ENCODE measurements at places on chromosomes 5 and 9.

- DNase-seq: no peak
Observed at GRCh38 chr9:16561121-16561520, 309.3 kb downstream of the BNC2 start.

- DNase-seq: no peak
Observed at GRCh38 chr5:178371362-178372111, 138.9 kb upstream of the PHYKPL start.

- no peak for DNase-seq
Observed at GRCh38 chr9:93667006-93667405, 90.6 kb downstream of the PHF2 start.

DNA sequence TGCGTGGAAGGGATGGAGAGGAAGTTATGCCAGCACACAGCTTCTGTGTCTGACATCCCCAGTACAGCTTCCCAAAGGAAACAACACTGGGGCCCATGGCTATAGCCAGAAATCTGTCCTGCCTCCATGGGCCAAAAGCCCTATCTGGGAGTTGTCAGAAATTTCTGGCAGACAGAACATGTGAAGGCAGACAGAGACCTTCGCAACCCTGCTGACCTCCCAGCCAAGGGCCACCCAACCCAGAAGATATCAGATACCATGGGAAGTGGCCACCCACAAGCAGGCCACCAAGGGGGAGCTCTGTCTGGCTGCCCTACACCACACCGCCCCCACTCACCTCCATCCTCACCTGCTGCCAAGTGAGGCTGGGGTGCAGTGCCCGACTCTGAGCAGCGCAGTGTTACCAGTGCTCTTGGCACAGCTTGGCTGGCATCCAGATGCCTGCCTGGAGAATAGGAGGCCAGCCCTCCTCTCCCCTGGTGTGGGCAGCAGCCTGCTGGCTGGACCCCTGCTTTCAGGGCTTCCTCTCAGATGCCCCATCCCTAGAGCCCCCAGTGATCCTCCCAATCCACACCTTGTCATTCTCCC lies 61.6 kb upstream of the NEURL1B start:
- no peak for DNase-seq

DNA sequence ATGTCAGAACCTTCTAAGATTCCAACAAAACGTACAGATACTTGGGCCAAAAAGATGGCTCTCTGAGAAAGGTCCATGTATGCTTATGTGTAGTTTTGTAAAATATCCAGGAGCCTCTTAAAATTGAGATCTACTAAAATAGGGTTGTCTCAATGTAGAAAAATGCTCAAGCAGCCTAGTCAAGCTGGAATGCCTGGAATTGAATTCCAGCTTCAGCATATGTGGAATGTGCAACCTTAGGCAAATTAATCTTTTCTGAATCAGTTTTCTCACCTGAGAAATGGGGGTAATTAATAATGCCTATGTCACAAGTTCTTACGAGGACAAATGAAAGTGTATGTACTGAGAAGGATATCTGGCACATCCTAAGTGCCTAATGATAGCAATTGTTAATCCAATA lies 662.4 kb downstream of the DTWD2 start:
- no peak for DNase-seq

DNA sequence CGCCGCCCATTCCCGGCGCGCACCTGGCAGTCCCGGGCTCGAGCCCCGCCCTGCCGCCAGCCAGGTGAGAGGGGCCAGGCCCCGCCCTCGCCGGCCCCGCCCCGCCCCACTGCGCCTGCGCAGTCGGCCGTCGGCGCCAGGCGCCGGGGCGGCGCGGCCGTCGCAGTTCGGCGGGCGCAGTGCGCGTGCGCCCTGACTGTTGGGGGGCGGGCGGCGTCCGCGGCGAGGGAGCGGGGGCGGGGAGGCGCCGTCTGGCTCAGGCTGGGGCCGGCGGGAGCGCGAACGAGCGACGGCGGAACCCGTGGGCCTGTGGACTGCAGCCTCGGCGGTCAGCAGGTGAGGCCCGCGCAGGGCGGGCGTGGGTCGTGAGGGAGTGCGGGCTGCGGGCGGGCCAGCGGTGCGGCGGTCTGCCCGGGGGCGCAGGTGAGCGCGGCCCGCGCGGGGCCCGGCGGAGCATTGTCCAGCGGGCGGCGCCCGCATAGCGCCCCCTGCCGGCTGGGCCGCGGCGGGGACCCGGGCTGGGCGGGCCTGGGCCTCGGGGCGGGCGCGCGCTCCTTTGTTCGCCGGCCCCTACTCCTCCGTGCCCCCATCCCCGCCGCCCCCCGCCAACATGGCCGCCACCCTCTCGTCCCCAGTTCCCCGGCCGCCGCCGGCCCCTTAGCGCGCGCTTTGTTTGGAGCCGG lies at the start of gene SPIN1:
SPIN1 (plus strand) TSS at position 242 of the 683 bp plus-strand sequence. CDS start 38,096 bp downstream, outside the sequence.
- no peak for DNase-seq

DNA sequence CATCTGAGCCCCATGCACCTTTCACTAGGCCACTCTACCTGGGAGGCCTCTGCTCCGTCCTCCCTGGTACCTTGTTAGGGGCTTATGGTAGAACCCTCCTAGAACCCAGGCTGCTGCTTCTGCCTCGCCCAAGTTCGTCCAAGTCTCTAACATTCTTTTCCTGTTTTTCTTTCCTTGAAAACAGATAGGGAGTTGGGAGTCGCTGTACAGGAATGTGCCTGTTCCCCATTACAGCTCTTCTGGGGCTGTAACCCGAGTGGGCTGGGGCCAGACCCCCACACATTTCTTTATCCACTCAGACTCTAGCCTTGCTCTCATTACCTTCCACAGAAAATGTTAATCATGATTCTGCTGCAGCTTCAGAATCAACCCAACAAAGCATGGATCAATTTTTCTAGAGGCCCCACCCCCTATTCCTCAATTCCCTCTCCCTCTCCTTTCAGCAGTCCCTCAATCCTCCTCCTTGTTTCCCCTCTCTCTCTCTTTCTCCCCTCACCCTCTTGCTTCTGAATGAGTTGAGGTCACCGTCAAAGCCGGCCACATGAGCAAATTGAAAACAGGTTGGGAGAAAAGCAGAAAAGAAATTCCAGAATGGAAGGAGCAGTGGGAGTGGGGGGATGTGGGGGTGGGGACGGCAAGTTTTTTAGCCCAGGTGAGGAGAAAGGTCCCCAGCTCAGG lies 193.8 kb upstream of the TRIM32 start:
- DNase-seq: no peak

- DNase-seq: no peak
Observed at GRCh38 chr9:79945495-79945894, 373.7 kb downstream of the TLE4 start.

- no peak for DNase-seq
Observed at GRCh38 chr9:89496645-89497256, 1.2 kb downstream of the SEMA4D start.

DNA sequence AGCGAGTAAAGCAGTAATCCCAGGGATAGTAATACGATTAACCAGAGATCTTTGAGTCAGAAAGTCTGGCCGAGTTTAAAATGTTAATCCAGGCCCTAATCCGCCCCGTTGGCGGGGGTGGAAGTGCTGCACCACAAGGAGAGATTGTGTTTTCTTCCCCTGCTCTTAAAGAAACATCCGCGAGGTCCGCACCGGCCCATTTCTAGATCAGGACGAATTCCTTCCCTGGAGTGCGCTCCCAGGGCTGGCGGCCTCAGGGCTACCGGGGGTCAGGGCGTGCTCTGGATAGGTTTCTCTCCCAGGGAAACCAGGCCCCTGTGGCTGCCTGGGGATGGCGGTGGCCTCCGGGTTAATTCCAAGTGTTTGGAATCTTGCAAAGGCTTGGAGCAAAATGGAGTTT lies 9.3 kb upstream of the NEUROG1 start:
- DNase-seq: no peak

GRCh38 chr9:122239722-122240121 lies 11.0 kb upstream of the LHX6 start:
- no peak for DNase-seq

GRCh38 chr9:15612962-15613361 lies 60.1 kb downstream of the CCDC171 start:
- DNase-seq: no peak

DNA sequence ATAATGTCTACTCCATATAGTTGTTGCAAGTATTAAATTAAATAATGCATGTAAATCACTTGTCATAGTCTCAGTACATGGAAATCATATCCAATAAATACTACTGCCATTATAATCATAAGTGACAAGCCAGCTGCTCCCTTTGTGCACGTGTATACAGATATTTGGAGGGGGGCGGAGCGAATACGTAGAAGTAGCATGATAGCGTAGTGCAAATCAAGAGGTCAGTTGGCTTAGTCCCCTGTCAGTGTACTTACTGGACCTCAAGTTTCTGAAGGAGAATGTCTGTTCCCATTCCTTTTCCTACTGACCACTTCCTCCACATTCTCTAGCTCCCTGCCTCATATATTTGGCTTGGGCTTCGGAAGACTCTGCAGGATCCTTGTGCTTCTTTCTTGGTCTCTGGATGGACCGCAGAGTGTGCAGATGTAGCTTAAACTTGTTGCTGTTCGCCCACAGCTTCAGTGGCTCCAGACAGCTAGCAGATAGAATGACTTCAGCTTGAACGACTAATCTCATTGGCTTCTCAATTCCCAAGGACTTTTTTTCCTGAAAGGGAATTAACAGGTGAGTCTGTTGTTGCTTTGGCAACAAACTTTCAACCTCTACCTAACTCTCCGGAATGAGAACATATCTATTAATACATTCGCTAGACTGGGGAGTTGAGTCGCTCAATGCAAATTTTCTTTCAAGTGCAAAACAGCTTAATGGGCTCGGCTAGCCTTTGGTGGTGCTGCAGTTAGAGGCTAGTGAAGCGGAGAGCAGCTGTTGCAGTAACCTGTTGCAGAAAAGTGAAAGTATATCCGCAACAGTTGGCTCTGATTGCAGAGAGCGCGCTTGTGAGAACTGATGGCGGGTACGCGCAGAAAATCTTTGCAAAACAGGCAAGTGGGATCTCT lies at the start of gene PCDHB1:
PCDHB1 (plus strand) TSS at position 753 of the 899 bp plus-strand sequence; CDS start at position 850, 97 bp downstream.
- DNase-seq: no peak

DNA sequence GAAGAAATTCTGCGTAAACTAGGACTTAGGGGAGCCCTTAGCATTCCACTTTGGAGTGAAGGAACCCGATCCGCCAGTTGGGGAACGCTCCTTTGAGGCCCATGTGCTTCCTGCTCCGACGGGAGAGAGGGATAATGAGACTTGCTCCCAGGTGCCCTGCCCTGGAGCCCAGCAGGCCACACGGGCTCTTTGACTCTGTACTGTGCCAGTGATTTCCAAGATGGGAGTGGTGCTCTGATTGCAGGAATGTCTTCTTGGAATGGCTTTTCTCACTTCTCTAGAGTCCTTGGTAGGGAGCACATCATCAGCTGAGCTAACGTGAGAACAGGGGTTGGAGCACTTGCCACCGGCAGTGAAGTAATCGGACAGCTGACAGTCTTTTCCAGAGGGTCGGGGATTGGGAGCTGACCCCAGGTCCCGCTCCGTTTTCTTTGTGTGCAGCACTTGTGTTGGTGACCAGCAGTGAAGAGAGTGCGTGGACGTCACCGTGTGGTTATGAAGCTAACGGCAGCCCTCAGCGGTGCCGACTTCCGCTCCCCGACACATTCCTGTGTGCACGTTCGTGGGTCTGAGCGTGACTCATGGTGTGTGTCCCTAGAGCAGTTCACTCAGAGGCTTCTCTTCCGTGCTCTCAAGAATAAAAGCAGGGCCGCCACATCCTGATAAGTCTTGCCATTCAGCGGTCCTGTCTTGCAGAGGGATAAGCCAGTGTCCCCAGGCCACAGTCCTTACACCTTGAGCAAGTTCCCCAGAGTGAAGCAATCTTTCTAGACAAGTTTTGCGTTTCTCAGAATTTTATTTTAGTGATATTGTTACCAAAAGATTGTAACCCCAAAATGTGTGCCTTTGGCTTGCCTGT lies 25.6 kb downstream of the ABL1 start:
- no peak for DNase-seq

GRCh38 chr9:20630241-20630943 lies 8.1 kb upstream of the MLLT3 start:
- DNase-seq: no peak

GRCh38 chr5:61184708-61185107 lies 22.4 kb upstream of the SMIM15 start:
- no peak for DNase-seq

DNA sequence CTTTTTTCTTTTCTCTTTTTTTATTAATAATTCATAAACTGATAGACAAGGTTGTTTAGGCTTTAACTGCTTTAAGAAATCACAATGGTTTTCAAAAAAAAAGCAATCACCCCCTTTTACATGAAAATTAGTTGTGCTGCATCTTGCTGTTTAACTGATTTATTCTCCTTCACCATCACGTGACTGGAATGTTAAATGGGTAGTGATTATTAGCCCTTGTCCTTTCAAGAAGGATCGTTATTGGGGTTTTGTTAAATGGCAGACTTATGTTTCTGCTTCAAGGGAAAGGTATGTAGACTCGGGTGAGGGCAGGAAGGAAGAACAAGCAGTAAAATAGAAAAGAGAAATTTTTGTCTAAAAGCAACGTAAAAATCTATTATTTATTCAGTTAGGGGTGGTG lies 175.6 kb upstream of the TLE4 start:
- DNase-seq: no peak

DNA sequence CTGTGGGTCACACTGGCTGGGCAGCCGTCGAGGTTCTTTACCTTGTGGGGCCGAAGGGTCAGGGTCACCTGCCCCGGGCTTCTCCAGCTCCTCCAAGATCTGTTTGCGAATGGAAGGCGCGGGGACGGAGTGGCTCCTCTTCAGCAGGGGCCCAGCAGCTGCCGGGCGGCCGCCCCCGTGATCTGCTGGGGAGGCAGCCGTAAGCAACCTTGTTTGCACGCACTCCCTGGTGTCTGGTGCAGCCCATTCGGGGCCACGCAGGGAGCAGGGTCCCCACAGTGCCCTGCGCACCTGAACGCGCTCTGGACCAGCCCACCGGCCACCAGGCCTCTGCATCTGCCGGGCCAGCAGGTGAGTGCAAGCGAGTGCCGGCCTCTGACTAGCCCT lies 34.9 kb downstream of the PNPLA7 start:
- no peak for DNase-seq

- no peak for DNase-seq
Observed at GRCh38 chr5:32733590-32734340, 22.6 kb downstream of the NPR3 start.

- DNase-seq: no peak
Observed at GRCh38 chr5:657570-657969, 35.6 kb downstream of the TPPP start.

- DNase-seq: no peak
Observed at GRCh38 chr5:173745557-173745956, 129.1 kb upstream of the BOD1 start.

GRCh38 chr5:77175231-77175630 lies 35.2 kb upstream of the PDE8B start:
- DNase-seq: no peak

GRCh38 chr9:129724456-129725190 lies 28.2 kb downstream of the PTGES start:
- DNase-seq: no peak

DNA sequence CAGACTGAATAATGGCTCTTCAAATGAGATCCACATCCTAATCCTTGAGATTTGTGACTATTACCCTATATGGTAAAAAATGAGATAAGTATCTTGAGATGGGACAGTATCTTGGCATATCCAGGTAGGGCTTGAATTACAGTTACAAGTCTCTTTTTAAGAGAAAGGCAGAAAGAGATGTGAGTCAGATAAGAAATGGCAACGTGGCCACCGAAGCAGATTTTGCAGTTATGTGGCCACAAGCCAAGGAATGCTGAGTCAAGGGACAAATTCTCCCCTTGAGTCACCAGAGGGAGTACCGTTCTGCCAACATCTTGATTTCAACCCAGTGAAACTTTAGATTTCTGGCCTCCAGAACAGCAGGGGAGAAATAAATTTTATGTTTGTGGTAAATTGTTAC lies 1983.0 kb upstream of the C9orf72 start:
- no peak for DNase-seq
